ENCODE measurements at places on chromosomes 4 and X.

DNA sequence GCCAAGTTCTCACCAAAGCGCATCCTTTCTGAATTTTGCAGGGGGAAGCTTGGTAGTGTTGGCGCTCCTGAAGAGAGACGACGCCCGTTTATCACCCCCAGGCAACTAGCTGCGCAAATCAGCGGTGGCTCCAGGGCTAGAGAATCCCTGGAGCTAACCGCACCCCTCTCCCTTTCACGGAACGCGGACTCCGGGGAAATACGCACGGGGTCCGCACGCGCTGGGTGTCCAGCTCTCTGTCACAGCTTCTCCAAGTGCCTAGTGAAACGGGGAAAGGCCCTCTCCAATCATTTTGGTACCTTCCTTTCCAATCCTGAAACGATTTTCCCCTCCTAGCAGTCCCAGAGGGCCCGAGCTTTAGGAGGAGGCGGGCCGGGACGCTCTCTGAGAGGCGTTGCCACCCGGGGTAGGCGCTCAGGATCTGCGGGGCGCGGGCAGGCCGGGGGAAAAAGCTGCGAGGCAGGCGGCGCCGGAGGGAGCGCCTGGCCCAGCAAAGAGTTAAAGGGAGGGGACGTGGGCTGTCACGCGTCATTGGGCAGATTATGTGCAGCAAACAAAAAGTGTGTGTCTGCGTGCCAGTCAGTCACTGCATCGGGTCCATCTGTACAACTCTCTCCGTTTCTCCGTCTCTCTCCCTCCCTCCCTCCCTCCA, at the start of gene PRDM8:
TSS of gene PRDM8 (plus strand) at position 582 of the 652 bp plus-strand sequence. CDS start 2,578 bp downstream, outside the sequence.
- no peak for DNase-seq

DNA sequence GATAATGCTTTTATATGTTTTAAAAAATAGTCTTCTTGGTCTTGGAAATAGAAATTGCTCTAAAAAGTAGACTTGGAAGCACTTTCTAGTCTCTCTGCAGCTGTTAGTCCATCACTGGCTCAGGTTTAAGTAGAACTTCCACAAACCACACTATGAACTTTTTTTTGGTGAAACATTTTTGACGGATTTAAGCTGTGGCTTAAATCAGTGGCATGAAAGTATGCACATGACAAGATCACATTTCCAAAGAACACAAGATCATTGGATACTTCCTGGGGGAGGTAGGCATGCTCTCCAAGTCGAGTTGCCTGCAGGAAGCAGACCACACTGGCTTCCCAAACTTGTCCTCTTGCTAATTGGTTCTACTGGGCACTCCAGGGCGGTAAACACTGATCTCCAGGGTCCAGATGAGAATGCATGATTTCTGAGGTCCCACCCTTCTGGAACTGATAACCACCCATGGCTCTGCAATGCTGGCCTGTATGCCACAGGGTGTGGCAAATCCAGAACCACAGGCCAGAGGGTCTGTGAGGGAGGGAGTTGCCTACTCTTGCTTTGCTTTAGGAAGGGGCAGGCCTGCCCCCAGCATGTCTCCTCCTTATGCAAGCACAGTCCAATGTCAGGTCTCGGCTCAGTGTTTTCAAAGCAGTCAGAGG, 331.9 kb upstream of the SFRP2 start:
- DNase-seq = no peak

DNA sequence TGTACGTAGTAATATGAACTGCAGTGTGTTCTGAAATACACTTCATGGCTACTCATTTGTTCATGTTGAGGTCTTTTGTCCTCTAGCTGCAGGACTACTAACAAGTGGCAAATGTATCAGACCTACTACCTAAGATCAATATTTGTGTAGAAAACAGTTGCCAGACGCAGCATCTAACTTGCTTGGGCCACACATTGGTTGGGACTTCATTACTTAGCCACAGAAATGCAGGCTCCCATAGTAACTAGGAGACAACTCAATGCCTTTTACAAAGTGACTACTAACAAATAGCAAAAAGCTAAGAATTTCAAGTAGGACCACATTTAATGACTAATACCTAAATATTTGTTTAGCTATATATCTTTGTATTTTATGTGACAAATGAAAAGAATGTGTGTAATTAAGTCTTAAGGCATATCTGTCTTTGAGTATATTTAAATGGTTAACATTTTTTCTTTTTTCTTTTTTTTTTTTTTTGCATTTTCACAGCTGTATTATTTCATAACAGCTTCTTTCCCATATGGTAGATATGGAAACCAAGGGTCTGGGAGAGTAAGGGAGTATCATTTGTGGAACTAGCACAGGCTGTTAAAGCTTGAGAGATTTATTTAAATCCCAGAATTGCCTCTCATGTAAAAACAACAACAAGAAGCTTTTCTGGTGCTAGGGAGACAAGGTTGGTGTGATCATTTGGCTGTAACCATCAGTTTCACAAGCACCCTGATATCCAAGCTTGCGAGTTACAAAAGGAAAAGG, 2.7 kb downstream of the CT47C1 start:
- no peak for DNase-seq

- DNase-seq = no peak
Measured at GRCh38 chrX:40149286-40150175, 51.8 kb upstream of the BCOR start.

DNA sequence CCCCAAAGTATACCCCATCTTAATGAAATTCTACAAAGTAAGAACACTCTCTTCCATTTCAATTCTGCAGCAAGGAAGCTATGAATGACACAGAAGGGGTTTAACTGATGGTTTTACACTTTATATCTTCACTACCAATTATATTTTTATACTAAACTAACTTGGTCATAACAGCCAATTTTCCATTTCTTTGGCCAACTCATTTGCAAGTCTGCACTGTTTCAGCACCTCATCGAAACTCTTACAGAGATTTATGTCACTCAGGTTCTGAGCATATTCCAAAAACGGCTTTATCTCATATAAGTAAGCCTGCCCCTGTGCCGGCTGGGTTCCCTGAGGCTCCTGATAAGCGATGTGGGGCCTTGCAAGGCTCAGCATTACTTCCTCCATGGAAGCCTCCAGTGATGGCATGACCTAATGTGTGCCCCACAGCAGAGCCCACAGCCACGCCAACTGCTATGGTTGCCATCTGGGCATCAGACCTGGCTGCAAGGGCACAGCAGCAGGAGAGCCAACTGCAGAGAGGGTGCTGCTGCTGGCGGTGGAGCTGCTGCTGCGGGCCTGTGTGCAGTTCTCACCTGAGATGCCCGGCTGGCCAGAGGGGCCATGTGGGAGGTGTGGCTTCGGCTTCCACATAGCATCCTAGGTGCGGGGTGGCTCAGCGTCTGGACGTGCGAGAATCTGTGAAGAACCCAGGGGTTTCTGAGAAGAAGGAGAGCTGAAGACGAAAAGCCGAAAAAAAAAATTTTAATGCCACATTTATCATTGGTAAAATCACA, 13.4 kb upstream of the IBSP start:
- no peak for DNase-seq

- no peak for DNase-seq
Measured at GRCh38 chr4:173526027-173526482, 4.0 kb downstream of the HAND2 start.

DNA sequence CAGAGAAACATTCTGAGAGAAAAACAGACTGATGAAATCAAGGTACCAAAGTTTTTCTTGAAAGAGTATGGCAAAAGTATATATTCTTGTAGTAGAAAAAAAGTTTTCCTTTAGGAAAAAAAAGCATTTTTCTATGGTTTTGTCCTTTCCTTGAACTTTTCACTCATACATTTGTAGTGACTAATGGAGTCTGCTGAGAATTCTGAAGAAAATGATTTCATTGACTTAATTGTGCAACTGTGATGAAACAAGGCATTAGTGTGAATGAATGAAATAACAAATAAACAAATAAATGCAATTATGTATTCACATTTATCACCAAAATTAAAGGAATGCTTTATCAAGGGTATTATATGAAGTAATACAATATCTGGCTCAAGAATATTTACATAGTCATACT, 5.7 kb downstream of the CSN1S1 start:
- no peak for DNase-seq

Data from activated T-cell treated with anti-CD3 and anti-CD28 coated beads for 24 hours (primary cell).